Tongue (tissue), 3 donors: ENCODE measurements at places on chromosomes 11 and 22. TPM values are rescaled to one million over a fixed set of nuclear protein-coding genes. Genes with fewer than 3 reads are reported as not detected.

The KDM4D gene
- 0.62 TPM for total RNA-seq

The TMEM86A gene
- 1.0 TPM for total RNA-seq

The CLTCL1 gene
- 60.1 TPM for total RNA-seq

The RCE1 gene
- total RNA-seq = 14.7 TPM

The OR51B2 gene
- 1.0 TPM for total RNA-seq

The LRRC56 gene
- total RNA-seq = 2.1 TPM

The BTG4 gene
- 3.0 TPM for total RNA-seq

GRCh38 chr22:37242395-37242918 is 1.6 kb downstream of the RAC2 start:
- no peak for DNase-seq

- no peak for DNase-seq
Observed at GRCh38 chr11:123566852-123567251, 87.6 kb downstream of the SCN3B start.

- peak; percentile 69 for DNase-seq
Observed at GRCh38 chr22:37443086-37443485, 15.8 kb upstream of the ELFN2 start.

DNA sequence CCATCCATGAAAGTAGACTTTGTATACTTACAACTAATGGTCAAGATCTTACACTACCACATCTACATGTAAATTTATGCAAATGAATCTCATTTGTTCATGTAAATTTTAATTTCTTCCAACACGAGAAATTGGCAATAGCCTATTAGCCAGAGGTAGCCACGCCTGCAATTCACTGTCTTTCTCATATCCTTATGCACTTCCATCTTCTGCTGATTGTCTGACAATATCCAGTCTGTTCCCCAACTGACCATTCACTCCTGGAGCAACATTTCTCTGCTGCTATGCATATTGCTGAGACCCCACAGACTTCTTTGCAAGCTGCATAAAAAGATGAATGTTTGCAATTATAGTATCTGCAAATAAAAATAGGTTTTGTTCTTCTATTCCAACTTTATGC is 2.5 kb downstream of the NNMT start:
- no peak for DNase-seq

DNA sequence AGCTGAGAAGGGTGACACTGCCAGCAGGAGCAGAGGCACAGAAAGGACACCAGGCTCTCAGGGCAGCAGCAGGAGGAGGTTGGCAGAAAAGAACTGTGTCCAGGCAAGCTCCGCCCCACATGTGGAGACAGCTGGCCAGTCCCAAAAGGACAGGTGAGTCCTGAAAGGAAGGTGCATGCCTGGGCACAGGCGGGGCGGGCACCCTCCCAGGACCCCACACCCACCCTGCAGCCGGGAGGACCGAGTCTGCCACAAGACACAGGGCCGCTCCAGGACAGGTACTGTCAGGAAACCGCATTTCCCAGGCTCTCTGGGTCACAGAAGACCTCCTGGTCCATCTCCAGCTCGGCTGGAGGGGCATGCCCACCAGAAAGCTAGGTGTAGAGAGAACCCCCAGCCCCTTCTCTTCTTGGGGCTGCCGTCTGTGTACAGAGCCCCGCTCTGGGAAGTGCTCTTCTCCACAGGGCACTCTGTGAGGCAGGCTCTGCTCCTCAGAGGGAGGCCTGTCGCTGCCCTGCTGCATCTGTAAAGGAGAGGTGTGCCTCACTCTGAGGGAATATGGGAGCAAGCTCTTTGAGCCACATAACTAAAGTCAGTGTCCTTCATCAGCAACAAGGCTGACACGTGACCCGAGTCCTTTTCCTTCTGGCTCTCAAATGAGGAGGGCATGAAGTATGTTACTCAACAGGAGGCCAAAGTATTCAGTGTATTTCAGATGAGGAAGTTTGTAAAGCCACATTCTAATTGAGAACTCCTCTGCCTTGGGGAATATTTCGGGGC is 50.5 kb downstream of the CLTCL1 start:
- DNase-seq = no peak

DNA sequence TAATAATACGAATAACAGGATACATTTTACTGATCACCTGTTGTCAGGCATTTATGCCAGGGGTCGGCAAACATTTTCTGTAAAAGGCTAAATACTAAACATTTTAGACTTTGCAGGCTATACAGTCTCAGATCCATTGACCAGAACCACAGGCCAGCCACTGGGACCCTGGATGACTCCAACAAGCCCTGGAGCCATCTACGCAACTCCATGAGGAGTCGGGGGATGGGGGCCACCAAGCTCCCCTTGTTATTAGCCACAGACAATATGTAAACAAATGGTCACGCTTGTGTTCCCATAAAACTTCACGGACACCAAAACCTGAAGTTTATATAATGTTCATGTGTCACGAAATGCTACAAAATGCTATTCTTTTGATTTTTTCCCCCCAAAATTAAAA is 54.4 kb upstream of the EMID1 start:
- no peak for DNase-seq

- DNase-seq = peak; percentile 53
Observed at GRCh38 chr22:22720201-22720723, 75.8 kb downstream of the GGTLC2 start.

- no peak for DNase-seq
Observed at GRCh38 chr11:75779960-75780359, 11.4 kb downstream of the DGAT2 start.

GRCh38 chr11:124842305-124842704 is 22.9 kb upstream of the ROBO3 start:
- DNase-seq = peak; percentile 31

GRCh38 chr11:37343290-37343689 is 745.3 kb upstream of the RAG2 start:
- no peak for DNase-seq

DNA sequence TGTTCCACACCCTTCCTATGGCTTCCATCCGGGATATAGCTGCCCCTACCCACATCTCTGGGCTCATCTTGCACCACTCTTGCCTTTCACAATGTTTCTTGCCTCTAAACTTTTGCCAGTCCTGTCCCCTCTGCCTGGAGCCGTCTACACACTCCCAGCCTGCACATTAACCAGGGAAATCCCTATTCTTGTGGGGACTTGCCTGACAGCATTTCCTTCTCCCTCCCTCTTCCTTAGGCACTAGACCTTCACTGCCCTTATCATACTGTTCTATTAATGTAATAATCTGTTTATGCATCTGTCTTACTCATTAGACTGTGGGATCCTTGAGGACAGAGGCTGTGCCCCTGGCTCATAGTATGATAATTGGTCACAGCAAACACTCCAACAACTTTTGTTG is 5.8 kb upstream of the TTC12 start:
- no peak for DNase-seq

- DNase-seq = no peak
Observed at GRCh38 chr22:35538801-35539321, 1.8 kb upstream of the RASD2 start.

DNA sequence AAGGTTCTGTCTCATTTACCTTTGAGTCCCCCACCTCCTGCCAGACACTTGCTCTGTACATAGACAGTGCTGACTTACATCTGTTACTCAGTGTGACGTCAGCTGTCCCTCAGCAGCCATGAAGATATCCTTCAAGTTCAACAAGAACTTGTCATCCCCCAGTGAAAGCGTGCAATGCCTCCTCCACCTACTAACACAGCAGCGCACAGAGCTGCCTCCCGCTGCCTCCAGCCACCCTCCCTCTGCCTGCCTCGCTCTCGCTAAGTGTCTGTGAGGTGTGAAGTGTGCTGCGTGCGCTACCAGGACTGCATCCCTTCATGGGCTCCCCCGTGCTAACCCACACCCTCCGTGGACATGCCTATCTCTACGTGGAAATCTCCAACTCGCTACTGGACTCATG is 621.4 kb downstream of the BRD1 start:
- DNase-seq = no peak

- no peak for DNase-seq
Observed at GRCh38 chr22:25497716-25498115, 66.8 kb upstream of the GRK3 start.

DNA sequence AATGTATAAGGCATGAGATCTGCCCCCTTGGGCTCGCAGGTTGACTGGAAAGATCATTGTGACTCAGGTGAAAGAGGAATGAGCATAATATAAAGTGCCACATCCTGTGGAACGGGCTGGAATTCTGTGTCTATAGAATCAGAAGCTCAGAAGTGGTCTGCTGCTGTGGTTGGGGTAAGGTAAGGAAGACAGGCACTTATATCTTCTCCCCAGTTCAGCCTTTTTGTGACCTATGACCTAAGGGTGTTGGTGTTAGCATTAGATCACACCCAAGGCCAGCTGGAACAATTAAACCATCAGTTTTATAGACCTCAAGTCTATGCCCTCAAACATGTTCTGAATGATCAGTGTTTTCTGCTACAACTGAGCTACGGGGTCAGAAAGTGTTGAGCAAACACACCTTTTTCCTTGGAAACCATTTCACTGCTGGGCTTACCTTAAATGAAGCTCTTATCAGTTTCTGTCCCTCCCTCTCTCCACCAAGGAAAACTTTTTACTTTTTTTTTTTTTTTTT is 15.7 kb upstream of the POU2AF3 start:
- DNase-seq = no peak

- peak; percentile 75 for DNase-seq
Observed at GRCh38 chr11:99987821-99988470, 699.1 kb upstream of the ARHGAP42 start.

- DNase-seq = no peak
Observed at GRCh38 chr11:35288309-35288708, 131.0 kb downstream of the SLC1A2 start.

DNA sequence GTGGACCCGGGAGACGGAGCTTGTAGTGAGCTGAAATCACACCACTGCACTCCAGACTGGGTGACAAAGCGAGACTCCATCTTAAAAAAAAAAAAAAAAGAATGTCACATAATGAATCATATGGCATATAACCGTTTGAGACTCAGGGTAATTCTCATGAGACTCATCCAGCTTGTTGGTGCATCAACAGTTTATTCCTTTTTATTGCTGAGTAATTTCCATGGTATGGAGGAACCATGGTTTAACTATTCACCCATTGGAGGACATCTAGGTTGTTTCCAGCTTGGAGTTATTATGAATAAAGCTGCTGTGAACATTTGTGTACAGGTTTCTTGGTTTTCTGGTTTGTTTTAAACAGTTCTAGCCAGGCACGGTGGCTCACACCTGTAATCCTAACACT is 25.3 kb downstream of the PPARA start:
- no peak for DNase-seq

- DNase-seq = no peak
Observed at GRCh38 chr11:131561501-131561900, 191.1 kb downstream of the NTM start.

- DNase-seq = peak; percentile 64
Observed at GRCh38 chr11:111454561-111455192, 57.5 kb downstream of the BTG4 start.

DNA sequence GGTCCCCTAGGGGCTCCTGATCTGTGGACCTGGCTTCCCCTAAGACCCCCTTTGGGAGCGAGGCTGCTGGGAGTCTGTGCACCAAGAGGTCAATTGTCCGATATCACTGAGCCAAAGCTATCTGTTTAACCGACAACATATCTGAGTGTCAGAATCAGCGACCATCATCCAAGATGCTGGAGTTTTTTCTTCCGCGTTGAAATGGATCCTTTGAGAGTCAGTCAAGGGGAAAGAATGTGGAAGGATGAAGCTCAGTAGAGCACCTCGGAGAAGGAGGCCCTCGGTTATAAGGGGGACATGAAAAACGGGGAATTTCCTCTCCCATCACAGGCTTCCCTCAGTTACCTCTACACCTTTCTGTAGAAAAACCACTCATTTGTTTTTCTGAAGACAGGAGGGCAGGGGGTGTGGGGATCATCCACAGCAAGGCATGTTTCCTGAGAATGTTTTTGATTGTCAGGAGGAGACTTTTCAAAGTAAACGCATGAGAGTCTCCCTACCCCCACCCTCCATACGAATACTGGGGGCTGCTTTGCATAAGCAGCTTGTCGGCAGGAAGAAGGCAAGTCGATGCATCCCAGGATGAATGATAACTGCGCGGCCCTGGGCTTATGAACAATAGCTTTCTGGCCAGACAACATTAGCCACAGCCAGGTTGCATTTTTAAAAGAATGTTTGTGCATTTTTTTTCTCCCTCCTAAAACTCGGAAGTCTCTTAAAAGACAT is 37.7 kb upstream of the CCND1 start:
- no peak for DNase-seq

- DNase-seq = peak; percentile 38
Observed at GRCh38 chr11:114250993-114251814, 45.0 kb upstream of the NNMT start.

DNA sequence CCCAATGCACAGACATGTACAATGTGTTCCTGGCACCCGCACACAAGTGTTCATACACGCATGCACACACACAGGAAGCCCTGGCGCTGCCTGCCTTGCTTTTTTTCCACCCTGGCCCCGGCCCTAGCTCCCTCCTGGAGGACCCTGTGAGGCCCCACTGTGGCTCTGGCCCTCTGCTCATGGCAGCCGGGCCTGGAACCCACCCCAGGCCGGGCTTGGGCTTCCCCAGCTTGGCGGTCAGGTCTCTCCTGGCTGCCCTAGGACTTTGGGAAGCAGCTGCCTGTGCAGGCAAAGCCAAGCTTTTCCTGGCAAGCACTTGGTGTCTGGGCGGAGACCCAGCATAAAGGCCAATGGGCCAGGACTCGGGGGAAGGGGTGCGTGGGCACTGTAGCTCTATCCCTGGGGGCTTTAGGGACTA is 30.5 kb downstream of the CD82 start:
- peak; percentile 90 for DNase-seq

DNA sequence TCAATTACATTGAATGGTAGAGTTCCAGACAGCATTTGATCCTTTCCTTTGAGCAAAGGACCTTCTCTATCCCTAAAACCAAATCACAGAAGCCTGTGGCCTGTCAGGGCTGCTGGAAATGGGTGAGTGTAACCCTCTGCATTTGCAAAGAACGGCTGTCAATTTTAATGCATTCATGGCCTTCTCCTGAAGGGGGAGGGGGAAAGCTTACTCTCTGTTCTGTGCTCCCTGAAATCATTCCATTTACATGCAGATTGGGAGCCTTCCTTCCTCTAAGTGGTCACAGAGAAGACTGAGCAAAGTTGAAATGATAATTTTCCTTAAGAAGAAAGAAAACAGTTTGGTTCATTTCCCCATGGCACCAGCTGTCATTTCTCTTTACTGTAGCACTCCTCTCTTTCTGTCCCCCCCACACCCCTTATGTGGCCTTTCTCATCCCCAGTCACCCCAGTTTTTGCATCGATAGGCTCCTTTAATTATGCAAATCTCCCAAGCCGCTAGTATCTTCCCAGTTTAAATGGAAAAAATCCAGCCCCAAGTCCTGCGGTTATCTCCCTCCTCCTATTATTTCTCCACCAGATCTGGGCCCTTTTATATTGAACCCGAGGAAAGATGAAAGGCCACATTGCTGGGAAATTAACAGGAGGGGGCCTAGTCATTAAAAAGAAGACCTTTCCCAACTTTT is 109.4 kb upstream of the KIRREL3 start:
- no peak for DNase-seq

DNA sequence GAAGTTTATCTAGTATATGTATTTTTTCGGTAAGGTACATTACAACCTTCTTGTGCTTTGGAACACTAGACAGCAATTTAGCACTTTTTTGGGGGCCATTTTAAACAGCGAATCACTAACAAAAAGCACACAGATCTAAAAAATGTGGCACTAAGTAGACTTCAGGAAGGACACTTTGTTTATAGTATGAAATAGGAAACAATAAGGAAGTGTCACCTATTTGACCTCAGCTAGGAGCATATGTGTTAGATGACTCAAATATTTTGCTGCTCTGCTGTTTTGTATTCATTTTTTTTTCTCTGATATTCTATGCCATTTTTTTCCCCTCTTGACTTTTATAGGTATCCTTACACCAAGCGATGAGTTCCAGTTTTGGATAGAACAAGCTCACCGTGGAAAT is 5.6 kb downstream of the DYNC2H1 start:
- DNase-seq = no peak
